ENCODE measurements at places on chromosomes 2 and 18.

DNA sequence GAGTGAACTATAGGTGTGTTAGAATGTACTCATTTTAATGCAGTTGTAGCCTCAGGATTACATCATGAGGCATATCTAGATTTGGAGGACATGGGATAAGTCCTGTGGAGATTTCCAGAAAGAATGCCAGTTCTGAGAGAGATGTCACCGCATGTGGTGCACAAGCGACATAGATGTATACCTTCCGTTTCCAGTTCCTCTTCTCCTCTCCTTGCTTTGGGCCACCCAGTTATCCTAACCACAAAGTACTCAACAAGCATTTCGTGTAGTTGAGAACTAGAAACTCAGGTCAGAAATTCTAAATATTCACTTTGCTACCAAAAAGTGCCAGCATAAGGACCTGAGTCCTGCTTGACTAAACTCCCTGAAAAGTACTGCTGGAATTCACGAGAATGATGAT, 66.5 kb downstream of the KCTD18 start:
- no peak for DNase-seq

DNA sequence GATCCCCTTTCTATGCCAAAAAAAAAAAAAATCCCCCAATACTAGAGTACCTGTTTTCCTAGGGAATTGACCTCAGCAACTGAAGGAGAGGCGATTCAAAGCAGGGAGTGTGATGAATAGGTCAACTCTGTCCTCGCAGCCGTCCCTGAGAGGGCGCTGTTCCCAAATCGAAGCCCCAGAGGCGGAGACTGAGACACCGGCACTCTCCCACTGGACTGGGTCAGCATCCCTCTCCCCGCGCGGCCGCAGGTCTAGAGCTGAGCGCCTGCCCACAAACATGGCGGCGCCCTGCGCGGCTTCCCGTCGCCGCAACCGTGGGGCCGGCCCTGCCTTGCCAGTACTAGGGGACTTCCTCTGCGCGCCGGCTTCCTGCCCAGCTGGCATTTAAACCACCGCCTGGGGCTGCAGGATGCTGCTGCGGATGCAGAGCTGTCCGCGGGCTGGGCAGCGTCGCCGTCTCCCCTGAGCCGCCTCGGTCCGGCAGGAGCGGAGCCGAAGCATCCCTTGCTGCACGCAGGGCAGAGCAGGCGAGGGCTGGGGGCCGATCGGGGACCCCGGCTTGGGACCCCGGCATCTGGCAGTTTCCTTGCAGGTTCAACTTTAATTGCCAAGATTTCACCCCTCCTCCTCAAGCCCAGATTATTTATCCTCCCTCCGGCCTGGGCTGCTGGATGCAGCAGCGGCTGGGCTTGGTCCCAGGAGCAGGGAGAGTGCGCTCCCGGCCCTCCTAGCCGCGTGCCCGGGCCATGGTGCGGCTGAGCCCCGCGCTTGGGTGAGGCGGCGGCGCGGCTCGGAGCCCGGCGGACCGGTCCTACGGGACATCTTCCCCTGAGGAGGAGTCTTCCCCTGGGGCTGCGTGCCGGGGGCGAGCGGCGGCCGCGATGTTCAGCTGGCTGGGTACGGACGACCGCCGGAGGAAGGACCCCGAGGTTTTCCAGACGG, at the start of gene EHD3:
EHD3 (plus strand) TSS at position 412 of the 942 bp plus-strand sequence; CDS start at position 882, 470 bp downstream.
- peak; percentile 17 for DNase-seq

DNA sequence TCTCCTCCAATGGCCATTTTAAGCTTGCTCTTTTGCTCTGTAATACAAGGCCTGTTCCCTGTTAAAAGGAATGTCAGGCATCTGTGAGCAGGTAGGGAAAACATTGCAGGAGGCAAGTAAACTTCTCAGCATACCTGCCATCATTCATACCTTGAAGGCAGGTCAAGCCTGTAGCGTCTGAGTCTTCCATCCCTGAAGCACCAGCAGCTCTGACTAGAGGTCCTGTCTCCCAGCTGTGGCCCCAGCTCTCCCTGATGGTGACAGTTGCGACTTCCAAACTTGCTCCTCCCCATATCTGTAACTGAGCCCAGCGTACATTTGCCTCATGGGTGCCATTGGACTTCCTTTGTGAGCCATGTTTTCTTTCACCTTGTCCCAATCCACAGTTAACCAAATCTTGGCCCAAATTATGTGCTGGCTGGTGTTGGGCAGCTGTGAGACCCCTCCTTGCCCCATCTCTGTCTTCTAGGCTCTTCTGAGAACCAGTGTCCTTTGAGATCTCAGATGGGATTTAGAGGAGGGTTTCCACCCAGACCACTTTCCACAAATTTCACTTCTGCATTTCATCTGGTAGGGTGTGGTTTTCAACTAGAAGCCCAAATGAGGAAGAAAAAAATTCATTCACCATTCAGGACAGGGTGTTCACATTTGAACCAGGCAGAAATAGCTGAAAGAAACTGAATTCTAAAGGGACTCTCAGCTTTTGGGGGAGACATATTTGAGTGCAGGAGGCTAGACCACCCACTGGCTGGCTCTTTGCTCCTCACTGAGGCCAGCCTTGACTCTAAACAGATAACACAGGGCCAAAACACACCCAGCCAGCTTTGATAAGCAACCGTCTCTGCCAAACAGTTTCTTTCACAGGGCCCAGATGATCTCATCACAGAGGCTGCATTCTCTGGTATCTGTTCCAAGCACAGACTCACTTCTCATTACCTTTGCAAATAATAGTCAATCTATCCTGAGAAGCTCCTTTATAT, 66.4 kb upstream of the MSH2 start:
- no peak for DNase-seq

DNA sequence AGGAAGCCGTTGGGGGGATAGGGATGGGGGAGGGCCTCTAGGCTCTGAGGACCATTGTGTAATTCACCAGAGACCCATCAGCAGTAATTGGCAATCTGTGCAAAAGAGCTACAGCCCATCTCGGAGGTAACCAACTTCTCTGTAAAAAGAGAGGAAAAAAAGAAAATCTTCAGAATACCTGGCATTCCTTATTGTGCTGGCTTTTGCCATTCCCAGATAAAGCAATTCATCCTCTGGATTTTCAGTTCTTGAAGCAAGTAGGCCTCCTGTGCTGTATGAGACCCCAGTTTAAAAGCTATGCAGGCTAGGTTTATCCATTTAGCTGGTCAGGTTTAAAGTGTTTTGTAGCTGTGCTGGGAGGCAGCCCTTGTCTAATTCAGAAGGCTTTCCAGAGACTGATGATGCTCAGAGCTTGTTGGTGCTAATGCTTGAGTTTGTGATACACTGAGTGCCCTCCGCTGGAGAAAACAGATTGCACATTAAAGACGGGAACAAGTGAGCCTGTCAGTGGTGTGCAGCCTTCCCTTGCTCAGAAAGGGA, at the start of gene LRRTM4:
LRRTM4 (minus strand) TSS at position 446 of the 540 bp plus-strand sequence.
- DNase-seq: peak; percentile 43

DNA sequence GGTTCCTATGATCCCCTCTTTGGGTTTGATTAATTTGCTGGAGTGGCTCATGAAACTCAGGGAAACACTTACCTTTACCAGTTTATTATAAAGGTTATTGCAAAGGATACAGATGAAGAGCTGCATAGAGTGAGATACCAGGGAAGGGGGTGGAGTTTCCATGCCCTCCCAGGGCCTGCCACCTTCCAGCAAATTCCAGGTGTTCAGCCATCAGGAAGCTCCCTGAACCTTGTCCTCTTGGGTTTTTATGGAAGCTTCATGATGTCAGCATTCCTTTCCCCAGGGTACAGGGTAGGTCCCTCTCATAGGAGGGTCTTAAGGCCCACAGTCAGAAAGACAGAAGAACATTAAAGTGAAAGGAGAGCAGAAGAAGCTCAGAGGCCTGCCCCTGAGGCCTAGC, 123.9 kb upstream of the DCC start:
- no peak for DNase-seq

- no peak for DNase-seq
Observed at GRCh38 chr2:200252265-200253067, 54.0 kb upstream of the SPATS2L start.

GRCh38 chr18:34492652-34493051, 217.4 kb upstream of the DTNA start:
- DNase-seq: no peak

DNA sequence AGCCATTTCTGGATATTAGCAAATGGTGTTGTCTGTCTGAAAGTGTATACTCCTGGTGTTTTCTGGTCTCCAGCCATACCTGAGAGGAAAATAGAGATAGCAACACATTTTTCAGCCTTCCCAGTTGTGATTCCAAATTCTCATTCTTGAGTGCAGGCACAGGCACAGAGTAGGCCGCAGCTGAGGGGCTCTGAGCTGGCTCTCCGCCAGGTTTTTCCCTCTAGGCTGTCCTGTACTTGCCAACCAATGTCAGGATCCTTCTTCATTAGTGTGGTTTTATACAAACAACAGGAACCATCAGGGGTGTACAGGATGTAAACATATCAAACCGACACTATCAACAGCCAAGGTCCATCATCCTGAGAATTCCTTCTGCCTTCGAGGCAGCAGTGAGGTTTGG, 1733.6 kb upstream of the CELF4 start:
- DNase-seq: no peak

GRCh38 chr2:108934583-108935245, 54.3 kb downstream of the EDAR start:
- DNase-seq: no peak

- DNase-seq: no peak
Observed at GRCh38 chr18:80167931-80168330, 58.9 kb downstream of the ADNP2 start.

- DNase-seq: no peak
Observed at GRCh38 chr2:65576861-65577601, 144.6 kb upstream of the SPRED2 start.

GRCh38 chr2:120898961-120899750, 163.5 kb downstream of the GLI2 start:
- DNase-seq: no peak

- DNase-seq: peak; percentile 73
Observed at GRCh38 chr18:8890957-8891464, 185.7 kb downstream of the MTCL1 start.

GRCh38 chr2:237217995-237218616, 132.4 kb downstream of the COPS8 start:
- no peak for DNase-seq

DNA sequence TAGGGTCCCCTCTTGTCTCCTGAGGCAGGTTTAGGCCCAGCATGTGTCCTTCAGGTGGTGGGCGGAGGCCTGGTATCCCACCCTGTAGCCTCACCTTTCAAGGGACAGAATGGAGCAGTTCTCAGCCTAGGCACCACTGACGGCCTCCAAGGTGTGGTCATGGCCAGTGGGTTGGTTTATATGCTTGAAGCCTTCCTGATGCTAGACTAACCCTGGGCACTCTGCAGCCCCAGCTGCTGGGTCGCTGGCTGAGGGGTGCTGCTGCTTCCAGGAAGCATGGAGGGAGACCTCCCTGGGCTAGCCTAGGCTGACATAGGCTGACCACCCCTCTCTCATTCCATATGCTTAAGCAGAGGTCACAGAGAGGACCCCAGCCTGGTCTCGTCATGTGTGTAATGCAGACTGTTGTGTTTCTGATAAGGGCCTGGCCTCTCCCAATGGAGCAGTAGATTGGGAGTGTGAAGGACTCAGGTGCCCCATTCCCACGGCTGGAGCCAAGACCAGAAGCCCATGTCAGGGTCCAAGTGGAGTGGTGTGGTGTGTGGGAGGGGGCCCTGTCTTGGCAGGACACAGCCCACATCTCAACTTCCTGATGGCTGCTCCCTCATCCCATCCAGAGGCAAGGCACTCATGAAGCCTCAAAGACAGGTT, 206.6 kb downstream of the DYSF start:
- no peak for DNase-seq

- DNase-seq: no peak
Observed at GRCh38 chr2:14303366-14304115, 329.0 kb upstream of the LRATD1 start.

- DNase-seq: no peak
Observed at GRCh38 chr2:159996792-159997546, 65.4 kb downstream of the PLA2R1 start.

GRCh38 chr18:2425426-2426317, 145.6 kb downstream of the METTL4 start:
- DNase-seq: no peak

GRCh38 chr2:197944416-197945096, 140.2 kb downstream of the PLCL1 start:
- no peak for DNase-seq

DNA sequence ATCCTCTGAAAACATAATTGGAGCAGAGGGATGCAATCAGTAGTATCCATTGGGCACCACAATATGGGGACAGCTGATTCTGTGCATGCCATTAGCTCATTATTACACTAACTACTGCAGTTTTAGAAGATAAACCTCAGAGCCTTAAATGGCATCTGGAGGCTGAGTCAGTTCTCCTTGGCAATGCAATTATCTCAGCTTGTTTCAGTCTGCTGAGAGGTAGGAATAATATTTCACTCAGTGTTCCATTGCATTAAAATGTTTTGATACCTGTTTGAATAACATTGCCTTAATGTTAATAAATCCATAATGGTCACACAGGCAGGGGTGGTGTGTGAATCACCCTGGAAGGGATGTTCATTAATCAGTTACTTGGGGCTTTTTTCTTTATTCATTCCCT, 309.6 kb downstream of the LRRTM1 start:
- no peak for DNase-seq
